Heart right ventricle (tissue), 16 donors: ENCODE measurements at places on chromosomes 1 and 21. TPM values are rescaled to one million over a fixed set of nuclear protein-coding genes. Genes with fewer than 3 reads are reported as not detected.

GRCh38 chr1:220747437-220748088 lies 559 bp upstream of the MTARC2 start:
- peak overlapping the region; percentile 85 for H3K4me3 ChIP-seq
- DNase-seq, result no peak
- no peaks in the 10 kb centered on the region for H3K27me3 ChIP-seq
- peak overlapping the region; percentile 95 for H3K27ac ChIP-seq

GRCh38 chr1:94727846-94728715 lies 92.1 kb upstream of the SLC44A3 start:
- H3K27me3 ChIP-seq, result no peaks in the 10 kb centered on the region
- H3K4me3 ChIP-seq, result no peak overlapping the region
- H3K27ac ChIP-seq, result no peak overlapping the region
- peaks cover 6% of the 10 kb centered on the region for H3K4me1 ChIP-seq
- DNase-seq, result peak; percentile 30

DNA sequence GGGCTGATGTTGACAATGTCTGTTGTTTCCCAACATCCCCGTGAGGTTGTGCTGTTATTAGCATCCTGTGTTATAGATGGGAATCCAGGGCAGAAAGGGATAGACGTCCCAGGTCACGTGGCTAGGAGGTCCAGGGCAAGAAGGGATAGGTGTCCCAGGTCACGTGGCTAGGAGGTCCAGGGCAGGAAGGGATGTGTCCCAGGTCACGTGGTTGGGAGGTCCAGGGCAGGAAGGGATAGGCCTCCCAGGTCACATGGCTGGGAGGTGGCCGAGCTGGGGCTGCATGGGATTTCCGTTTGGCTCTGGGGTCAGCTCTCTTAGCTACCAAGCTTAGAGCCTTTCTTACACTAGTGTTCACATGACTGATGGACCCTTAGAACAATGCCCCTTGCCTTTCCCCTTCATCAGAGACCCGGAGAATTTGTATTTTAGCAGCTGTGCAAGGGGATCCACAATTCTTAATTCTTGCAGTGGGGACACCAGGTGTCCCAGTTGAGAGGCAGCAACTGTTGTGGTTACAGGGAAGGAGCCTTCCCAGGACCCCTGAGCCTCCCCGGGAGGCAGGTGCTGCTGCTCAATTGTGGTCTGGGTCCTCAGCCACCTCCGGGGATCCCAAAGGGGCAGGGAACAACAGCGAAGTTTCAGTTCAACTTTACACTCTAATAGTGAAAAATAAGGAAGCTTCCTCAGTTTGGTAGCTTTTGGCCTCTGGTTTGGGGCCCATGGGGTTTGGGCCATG lies 69.2 kb downstream of the UMODL1 start:
- DNase-seq, result no peak
- no peaks in the 10 kb centered on the region for H3K36me3 ChIP-seq
- H3K27ac ChIP-seq, result no peak overlapping the region
- no peaks in the 10 kb centered on the region for H3K4me1 ChIP-seq

DNA sequence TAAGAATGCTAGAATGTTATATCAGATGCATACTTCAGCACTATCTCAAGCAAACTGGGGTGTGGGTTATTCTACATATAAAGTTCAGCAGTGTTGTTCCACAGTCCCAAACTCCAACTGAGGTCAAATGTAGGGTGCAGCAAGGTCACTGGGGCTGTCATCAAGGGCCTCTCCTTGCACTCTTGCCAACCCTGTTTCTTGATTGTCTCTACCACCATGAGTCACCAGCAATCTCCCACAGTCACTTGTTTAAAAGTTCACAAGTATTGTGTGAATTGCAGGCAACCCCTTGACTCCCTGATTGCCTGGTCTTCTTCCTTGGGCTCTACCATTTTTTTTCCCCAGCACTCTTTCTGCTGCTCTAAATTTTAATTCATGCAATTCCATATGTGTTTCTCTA lies 10.6 kb downstream of the METTL18 start:
- DNase-seq, result no peak
- peaks cover 25% of the 10 kb centered on the region for H3K27me3 ChIP-seq
- peaks cover 4% of the 10 kb centered on the region for H3K4me1 ChIP-seq
- no peak overlapping the region for H3K4me3 ChIP-seq
- no peaks in the 10 kb centered on the region for H3K36me3 ChIP-seq

DNA sequence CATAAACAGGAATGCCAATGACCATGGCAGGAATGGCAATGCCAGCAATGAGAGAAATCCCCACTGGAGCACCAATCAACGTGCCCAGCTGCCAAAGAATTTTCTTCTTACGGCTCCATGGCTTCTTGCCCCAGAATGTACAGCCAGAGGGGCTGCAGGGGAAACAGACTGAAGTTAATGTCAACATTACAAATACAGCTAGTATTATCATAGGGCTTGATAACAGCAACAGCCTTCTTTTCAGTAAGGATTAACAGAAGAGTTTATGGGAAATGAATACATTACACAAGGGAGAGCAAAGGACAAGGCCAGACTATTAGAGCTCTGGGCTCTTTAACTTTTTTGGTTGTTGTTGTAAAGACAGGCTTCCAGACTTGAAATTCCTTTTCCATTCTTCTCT lies 18.2 kb downstream of the RNF19B start:
- H3K4me3 ChIP-seq, result no peak overlapping the region
- no peaks in the 10 kb centered on the region for H3K36me3 ChIP-seq
- no peak for DNase-seq
- H3K27me3 ChIP-seq, result no peaks in the 10 kb centered on the region

GRCh38 chr1:104121271-104121670 lies 371.6 kb downstream of the AMY1C start:
- H3K27me3 ChIP-seq, result no peaks in the 10 kb centered on the region
- no peak overlapping the region for H3K4me3 ChIP-seq
- no peaks in the 10 kb centered on the region for H3K36me3 ChIP-seq
- no peaks in the 10 kb centered on the region for H3K4me1 ChIP-seq
- H3K27ac ChIP-seq, result no peak overlapping the region

DNA sequence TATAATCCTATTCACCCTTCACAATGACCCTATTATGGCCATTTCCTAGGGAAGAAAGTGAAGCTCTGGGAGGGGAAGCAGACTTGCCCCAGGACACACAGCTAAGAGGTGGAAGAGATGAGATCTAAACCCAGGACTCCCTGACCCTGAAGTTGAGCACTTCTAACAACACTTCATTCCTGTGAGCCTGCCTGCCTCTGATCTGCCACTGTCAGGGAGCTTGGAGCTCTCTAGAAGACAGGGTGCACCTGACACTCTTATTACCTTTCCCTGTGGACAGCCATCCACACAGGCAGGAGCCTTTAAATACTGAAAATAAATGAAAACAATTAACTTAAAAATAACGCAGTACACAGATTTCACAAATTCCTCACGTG lies 599 bp downstream of the MKNK1 start:
- peaks cover 84% of the 10 kb centered on the region for H3K4me1 ChIP-seq
- peak overlapping the region; percentile 92 for H3K4me3 ChIP-seq
- H3K27ac ChIP-seq, result peak overlapping the region; percentile 82
- H3K36me3 ChIP-seq, result no peaks in the 10 kb centered on the region

DNA sequence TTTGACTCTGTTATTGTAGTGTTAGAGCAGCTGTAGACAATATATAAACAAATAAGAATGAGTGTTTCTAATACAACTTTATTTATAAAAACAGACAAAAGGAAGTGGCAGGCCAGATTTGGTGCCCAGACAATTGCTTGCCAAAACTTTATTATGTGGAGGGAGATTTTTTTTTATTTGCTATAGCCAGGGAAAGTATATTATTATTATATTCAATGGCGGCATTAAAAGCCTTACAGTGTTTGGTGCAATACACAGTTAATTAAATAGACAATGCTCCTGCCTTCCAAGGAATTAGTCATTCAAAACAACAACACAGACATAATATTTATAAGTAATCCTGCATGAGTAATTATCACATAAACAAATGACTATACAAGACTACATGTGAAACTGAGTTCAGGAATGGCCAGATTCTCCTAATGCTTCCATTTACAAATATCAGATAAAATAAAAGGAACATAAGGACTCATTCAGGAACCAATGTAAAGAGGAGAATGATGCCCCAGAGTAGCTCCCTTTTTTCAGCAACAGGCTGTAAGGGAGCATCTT lies 10.6 kb upstream of the RC3H1 start:
- H3K4me3 ChIP-seq, result no peak overlapping the region
- no peaks in the 10 kb centered on the region for H3K36me3 ChIP-seq
- DNase-seq, result no peak
- no peaks in the 10 kb centered on the region for H3K27me3 ChIP-seq
- H3K4me1 ChIP-seq, result no peaks in the 10 kb centered on the region

DNA sequence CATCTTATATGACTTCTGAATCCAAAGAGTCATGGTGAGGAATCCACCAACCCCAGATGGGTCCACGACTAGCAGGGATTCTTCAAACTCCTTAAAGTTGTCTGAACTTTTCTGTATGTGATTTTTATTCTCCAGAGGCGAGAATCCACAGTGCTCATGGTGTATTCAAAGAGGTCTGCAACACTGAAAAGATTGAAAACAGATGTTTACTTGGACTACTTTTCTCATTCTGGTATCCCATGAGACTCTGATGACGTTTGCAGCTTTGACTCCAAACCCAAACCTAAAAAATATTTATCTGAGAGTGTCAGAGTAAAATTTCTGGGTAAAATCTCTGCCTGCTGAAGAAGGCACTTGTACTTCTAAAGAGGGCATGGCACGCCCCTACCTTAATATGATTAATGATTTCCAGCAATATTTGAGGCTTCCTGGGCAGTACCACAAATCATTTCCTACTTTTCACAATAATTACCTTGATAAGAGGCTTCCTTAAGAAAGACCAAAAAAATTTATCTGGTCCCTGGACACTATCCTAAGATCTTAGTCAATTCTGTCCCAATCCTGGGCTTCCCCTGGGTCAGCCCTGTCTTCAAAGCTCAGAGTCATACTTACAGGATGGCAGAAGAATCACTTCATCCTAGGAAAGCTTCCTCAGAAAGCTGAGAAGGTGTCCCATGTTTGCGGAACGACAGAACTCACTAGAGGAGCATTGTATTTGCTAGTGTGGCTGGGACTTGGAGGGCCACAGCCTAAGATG lies 76.5 kb upstream of the MAP10 start:
- H3K36me3 ChIP-seq, result no peaks in the 10 kb centered on the region
- no peaks in the 10 kb centered on the region for H3K4me1 ChIP-seq
- no peak for DNase-seq
- H3K4me3 ChIP-seq, result no peak overlapping the region
- H3K27ac ChIP-seq, result no peak overlapping the region

- H3K27ac ChIP-seq, result no peak overlapping the region
- H3K36me3 ChIP-seq, result no peaks in the 10 kb centered on the region
- peaks cover under 1% of the 10 kb centered on the region for H3K27me3 ChIP-seq
- peaks cover 6% of the 10 kb centered on the region for H3K4me1 ChIP-seq
- H3K4me3 ChIP-seq, result no peak overlapping the region
Observed at GRCh38 chr1:13830170-13830569, 130.2 kb downstream of the PRDM2 start.

- no peaks in the 10 kb centered on the region for H3K36me3 ChIP-seq
- H3K4me3 ChIP-seq, result peak overlapping the region; percentile 52
- no peaks in the 10 kb centered on the region for H3K4me1 ChIP-seq
Observed at GRCh38 chr1:68051475-68051874, 1.0 kb upstream of the DIRAS3 start.

GRCh38 chr1:220301630-220302029 lies 29.4 kb upstream of the RAB3GAP2 start:
- H3K27ac ChIP-seq, result no peak overlapping the region
- H3K36me3 ChIP-seq, result no peaks in the 10 kb centered on the region

GRCh38 chr1:98221923-98222322 lies 301.1 kb upstream of the DPYD start:
- no peak for DNase-seq
- no peak overlapping the region for H3K4me3 ChIP-seq
- no peaks in the 10 kb centered on the region for H3K36me3 ChIP-seq
- no peaks in the 10 kb centered on the region for H3K4me1 ChIP-seq
- no peaks in the 10 kb centered on the region for H3K27me3 ChIP-seq
- H3K27ac ChIP-seq, result no peak overlapping the region

DNA sequence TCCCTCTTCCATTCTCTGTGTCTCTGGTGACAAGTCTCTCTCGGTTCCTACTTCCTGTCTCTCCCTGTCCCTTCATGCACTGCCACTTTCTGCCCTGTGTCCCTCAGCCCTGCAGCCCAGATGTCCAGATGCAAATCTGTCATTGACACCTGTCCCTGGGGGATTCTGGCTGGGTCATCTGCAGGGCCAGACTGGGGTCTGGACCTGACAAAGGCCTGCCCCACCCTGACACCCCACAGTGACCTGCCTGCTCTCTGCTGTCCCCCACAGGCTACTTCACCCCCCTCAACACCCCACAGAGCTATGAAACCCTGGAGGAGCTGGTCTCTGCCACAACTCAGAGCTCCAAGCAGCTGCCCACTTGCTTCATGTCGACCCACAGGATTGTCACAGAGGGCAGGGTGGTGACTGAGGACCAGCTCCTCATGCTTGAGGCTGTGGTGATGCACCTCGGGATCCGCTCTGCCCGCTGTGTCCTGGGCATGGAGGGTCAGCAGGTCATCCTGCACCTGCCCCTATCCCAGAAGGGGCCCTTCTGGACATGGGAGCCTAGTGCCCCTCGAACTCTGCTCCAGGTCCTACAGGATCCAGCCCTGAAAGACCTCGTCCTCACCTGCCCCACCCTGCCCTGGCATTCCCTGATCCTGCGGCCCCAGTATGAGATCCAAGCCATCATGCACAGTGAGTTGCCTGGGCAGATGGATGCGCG lies 7.2 kb downstream of the THEMIS2 start:
- H3K27me3 ChIP-seq, result no peaks in the 10 kb centered on the region
- no peak overlapping the region for H3K4me3 ChIP-seq
- DNase-seq, result no peak
- H3K27ac ChIP-seq, result peak overlapping the region; percentile 55

DNA sequence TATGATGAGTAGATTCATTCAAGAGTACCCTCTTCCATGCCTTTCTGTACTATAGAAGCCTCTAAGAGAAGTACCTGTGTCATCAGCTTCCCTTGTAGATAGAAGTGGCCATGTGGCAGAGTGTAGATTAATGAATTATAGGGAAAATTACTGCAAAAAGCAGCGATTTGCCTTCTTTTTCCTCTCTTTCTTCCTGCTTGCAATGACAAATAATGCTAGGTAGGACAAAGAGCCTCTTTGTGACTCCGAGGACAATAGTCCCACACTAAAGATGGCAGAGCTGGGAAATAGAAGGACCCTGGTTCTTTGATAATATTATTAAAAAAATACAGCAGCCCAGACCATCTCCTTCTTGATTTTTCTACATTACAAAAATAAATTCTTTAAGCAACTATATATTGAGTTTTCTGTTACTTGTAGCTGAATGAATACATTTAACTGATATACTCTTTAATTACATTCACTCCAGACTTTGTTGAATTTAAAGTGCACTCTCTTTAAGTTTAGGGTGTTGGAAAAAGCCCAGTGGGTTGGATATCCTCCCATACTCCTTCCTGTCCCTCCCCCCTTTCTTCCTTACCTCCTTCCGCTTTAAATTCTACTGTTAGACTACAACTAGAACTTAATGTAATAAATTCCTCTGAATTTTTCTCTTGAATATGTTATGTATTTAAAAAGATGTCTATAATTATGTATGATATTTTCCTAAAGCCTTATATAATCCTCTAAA lies 198.2 kb upstream of the APP start:
- H3K27ac ChIP-seq, result no peak overlapping the region
- H3K4me1 ChIP-seq, result no peaks in the 10 kb centered on the region
- H3K4me3 ChIP-seq, result no peak overlapping the region
- H3K27me3 ChIP-seq, result no peaks in the 10 kb centered on the region
- no peaks in the 10 kb centered on the region for H3K36me3 ChIP-seq

GRCh38 chr1:190101756-190102155 lies 375.9 kb downstream of the BRINP3 start:
- DNase-seq, result no peak
- H3K4me1 ChIP-seq, result no peaks in the 10 kb centered on the region
- no peaks in the 10 kb centered on the region for H3K36me3 ChIP-seq
- no peaks in the 10 kb centered on the region for H3K27me3 ChIP-seq
- no peak overlapping the region for H3K27ac ChIP-seq
- no peak overlapping the region for H3K4me3 ChIP-seq

Gene MYOG
- not detected for total RNA-seq

Gene OLFML2B
- total RNA-seq, result 4.1 TPM

Gene HMGN2
- 112 TPM for total RNA-seq
